ENCODE measurements at places on chromosomes 11 and 22.

- no peak for DNase-seq
These were observed 737.2 kb downstream of the LRRC4C start for GRCh38 chr11:40722179-40722795.

DNA sequence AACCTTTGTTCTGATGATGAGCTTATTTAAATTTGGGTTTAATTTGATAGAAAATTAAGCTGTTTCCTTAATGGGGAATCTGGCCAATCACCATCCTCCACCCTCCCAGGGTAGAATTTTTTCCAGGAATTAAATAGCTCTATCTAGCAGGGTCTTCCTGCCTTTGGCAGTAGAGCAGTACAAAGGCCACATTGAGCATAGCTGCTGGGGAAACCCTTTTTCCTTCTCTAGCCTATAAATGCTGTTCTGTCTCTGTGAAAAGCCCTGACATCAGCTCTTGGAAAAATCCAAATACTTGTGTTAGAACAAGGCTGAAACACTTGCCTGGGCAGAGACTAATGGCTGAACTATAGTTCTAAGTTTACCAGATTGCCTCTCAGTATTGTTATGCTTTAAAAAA is 55.1 kb downstream of the ARHGEF12 start:
- no peak for DNase-seq

DNA sequence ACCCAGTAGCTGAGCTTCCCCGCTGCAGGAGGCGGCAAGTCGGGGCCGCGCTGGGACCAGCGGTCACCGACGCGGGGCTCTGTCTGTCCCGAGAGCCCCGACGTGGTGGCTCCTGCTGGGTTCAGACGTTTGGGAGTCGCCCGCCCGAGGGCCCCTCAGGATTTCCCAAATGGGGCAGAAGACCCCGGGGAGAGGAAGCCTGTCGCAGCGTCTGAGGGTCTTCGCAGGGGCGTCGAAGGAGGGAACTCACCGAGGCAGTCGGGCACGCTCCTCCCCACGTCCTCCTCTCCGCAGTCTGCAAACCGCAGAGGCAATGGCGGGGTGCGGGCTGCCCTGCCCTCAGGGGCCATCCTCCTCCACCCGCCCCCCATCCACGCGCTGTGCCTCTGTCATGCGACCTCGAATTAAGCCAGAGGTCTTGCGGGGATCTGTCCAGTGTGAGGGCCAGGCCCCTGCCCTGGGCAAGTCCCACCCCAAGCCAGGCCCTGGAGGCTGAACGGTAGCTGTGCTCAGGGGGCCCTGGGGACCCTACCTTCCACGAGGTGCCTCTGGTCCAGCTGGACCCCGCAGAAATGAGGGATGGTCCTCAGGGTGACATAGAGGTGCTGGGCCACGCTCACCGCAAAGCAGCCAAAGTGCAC is 12.5 kb downstream of the IL17REL start:
- DNase-seq: no peak

- no peak for DNase-seq
These were observed 60.2 kb upstream of the WNT11 start for GRCh38 chr11:76266286-76267100.

- DNase-seq: no peak
These were observed 23.0 kb downstream of the PIWIL3 start for GRCh38 chr22:24751518-24751917.

GRCh38 chr22:20825624-20826023 is 33.0 kb downstream of the PI4KA start:
- DNase-seq: no peak

GRCh38 chr11:128394431-128395089 is 192.8 kb downstream of the ETS1 start:
- DNase-seq: no peak

GRCh38 chr11:29527391-29527936 is 489.4 kb downstream of the KCNA4 start:
- no peak for DNase-seq

GRCh38 chr11:88252208-88252607 is 77.0 kb upstream of the RAB38 start:
- no peak for DNase-seq

- DNase-seq: no peak
These were observed 643.4 kb downstream of the JRKL start for GRCh38 chr11:97033178-97033577.

GRCh38 chr11:80779905-80780605 is 1339.2 kb upstream of the TENM4 start:
- no peak for DNase-seq

DNA sequence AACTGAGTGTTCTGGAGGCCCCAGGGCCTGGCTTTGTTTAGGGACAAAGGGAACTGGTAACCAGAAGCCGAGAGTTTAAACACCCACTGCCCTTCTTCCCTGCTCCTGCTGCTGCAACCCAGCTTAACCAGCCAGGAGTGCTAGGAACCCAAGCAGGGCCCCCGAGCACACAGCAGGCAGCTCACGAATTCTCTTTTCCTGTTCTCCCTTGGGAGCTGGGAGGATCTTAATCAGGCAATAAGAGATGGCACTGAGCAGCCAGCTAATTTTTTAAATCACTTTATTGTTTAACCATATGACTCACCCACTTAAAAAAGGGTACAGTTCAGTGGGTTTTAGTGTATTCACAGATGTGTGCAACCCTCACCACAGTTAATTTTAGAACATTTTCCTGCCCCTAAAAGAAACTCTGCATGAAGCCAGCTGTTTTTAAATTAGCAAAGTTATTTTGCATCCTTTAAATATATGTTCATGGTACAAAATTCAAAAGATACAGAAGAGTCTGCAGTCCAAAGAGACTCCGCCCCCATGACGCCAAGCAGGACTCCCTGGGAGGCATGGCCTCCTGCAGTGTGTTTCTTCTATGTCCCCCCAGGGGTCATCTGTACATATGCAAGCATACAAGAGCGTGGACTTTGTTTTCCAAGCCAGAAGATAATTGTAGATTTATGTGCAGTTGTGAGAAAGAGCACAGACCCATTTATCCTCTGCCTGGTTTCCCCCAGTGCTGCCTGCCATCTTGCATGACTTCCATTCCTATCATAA is 18.9 kb upstream of the PPP6R3 start:
- no peak for DNase-seq

DNA sequence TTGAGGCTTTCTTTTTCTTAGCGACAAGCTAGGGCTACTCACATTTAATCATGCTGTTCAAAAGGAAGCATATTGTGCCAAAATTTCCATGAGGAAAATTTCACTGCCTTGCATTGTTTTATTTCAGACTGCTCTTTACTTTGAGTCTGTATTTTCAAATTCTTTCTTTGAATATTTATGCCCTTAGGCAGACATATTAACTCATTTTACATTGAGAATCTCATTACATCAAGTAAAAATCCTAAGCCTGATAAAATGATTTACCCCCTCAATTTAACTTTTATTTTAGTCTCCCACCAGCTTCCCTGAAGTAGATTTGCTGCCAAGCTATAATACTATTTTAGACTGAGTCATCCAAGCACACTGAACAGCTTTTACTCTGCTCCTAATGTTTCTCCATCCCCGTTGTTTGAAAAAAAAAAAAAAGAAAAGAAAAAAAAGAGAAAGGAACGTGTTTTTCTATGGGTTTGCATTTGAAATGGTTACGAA is 189.3 kb upstream of the MTMR2 start:
- DNase-seq: no peak

DNA sequence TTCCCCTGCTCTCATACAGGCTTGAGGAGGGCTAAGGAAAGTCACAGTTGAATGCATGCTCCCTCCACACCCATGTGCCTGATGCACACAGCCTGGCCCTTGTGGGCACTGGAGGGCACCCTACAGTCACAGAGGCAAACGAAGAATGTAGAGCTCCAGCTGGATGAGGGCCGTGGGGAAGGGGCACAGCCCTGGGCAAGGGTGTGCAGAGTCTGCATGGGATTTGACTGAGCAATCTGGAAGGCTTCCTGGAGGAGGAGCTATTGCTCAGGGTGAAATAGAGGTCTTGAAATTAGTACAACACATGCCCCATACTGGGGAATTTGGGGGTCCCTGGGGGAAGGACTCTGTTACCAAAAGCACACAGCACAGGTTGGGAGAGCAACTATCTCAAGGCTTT is 64.0 kb downstream of the KCNQ1 start:
- DNase-seq: no peak

Measured in amygdala (tissue), 56 donors.